Liver (tissue), 10 donors: ENCODE measurements at places on chromosomes 11 and 22. TPM values are rescaled to one million over a fixed set of nuclear protein-coding genes. Genes with fewer than 3 reads are reported as not detected.

Gene COA4
- total RNA-seq = 67.2 TPM

Gene MAJIN
- total RNA-seq = not detected

Gene GLYATL1
- 64.9 TPM for total RNA-seq

Gene PLEKHB1
- 0.75 TPM for total RNA-seq

Gene LMO1
- total RNA-seq = not detected

Gene DSCAML1
- 0.23 TPM for total RNA-seq

Gene GALNT18
- total RNA-seq = 2.1 TPM

Gene C11orf97
- not detected for total RNA-seq

Gene ISX
- not detected for total RNA-seq

Gene DNAJB7
- total RNA-seq = not detected

Gene NAALADL1
- total RNA-seq = 1.2 TPM

GRCh38 chr11:57792870-57793269 is 31.3 kb downstream of the CTNND1 start:
- no peak for DNase-seq

DNA sequence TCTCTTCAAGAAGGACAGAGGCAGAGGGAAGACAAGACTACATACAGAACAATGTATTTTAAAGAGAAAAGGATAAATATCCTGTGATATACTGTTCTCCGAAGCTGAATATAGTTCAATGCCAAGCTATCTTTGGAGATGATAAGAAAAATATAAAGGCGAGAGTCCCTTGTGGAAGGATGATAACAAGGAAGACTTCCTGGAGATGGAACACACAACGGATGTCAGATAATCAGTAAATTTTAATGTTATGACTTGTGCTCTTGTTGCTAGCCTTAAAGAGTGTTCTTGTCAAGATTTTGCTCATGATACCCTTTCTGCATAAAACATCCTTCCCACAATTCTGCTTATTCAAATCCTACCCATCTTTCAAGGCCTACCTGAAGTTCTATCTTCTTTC is 6.8 kb upstream of the CTR9 start:
- no peak for DNase-seq

DNA sequence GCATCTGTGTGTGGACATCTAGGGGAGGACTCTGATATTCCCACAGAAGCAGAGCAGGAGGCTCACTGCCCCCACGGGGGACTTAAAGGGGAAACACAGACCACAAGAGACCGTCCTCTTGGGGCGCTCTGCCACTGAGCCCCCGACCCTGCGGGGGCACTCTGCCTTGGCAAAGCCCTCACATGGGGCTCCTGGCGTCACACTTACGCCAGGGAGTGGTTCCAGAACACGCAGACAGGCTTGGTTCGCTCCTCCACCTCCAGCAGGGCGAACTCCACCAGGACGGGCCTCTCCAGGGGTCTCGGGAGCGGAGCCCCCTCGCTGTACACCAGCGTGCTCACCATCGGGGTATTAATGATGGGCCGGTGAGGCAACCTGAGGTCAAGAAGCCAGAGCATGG is 45.1 kb downstream of the TRMU start:
- DNase-seq = no peak

DNA sequence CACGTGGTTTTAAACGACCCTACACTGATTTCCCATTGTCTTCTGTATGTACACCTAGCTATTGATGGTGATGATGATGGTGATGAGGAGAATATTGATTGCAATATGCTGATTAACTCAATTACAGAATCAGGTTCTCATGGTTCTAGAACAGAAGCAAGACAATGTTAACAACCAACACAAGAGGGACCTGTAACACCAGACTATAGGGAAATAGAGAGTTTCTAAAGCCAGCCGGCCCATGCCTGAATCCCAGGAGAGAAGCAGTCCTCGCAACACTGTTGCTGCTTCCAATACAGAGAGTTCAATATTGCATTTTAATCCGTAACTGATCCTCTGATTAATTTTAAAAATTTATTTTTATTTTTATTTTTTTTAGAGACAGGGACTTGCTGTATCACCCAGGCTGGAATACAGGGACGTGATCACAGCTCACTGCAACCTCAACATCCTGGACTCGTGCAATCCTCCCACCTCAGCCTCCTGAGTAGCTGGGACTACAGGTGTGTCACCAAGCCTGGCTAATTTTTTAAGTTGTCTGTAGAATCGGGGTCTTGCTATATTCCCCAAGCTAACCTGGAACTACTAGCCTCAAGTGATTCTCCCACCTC is 22.2 kb upstream of the UBASH3B start:
- no peak for DNase-seq

DNA sequence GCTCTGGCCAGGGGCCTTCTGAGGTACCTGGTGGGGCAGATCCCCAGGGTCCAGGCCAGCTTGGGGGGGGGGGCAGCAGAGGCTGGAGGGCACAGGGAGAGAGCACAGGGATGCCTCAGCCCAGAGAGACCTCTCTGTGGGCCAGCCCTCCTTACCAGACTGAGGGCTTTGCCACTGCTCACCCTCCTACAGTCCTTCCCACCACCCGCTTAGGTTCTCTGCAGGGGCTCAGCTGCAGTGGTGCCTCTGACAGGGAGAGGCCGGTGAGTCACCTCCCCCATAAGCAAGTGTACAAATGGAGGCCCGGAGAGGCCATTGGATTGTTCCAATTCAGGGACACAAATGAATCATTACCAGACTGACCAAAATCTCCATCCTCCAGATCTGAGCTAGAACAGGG is 68.1 kb upstream of the LMO1 start:
- DNase-seq = no peak

GRCh38 chr11:64245797-64246620 is 734 bp downstream of the PPP1R14B start:
- no peak for DNase-seq

DNA sequence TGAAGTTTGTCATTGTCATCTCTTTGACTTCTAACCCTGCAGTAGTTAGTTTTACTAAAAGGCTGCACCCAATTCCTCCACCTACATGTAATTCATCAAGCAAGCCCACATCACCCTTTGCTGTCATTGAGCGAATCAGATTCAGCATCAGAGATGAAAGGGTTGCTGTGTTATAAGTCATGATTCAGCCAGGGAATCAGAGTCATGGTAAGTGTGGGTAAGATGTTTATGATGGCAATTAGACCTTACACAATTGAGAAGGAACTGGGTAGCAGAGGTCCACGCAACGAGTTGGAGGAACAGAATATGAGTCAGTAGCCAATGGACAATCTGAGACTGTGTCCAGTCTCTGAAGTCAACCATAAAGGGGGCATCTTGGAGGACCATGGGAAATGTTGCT is 162.8 kb upstream of the SNX19 start:
- DNase-seq = no peak

- no peak for DNase-seq
These were observed 5.1 kb downstream of the FAM118A start for GRCh38 chr22:45314786-45315185.

GRCh38 chr11:133946541-133947318 is 10.0 kb downstream of the IGSF9B start:
- DNase-seq = no peak

- no peak for DNase-seq
These were observed 38.5 kb downstream of the TRAF6 start for GRCh38 chr11:36471577-36471976.

GRCh38 chr11:72950685-72951084 is 136.5 kb downstream of the ATG16L2 start:
- no peak for DNase-seq

GRCh38 chr11:122085712-122086111 is 30.3 kb downstream of the BLID start:
- DNase-seq = no peak

GRCh38 chr11:75342231-75342918 is 9.1 kb downstream of the ARRB1 start:
- DNase-seq = no peak

DNA sequence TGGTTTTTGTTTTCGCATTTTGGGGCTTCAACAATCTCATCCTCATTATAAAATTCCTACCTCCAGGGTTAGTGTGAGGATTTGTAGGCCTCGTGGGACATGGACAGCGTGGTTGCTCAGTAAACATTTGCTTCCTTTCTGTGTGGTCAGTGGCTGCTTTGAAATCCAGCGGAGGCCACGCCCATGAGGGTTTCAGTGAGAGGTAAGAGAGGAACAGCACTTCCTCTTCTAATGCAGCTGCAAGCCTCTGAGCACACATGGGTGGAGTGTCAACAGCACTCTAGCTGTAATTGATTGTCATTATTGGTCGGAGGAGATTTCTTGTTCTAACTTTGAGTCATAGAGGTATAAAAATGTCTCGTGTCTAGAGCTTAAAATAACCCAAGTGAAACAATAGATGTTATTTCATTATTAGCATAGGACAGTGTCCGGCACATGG is 6.0 kb upstream of the ARHGAP42 start:
- DNase-seq = no peak

- no peak for DNase-seq
These were observed 4.7 kb upstream of the AP1B1 start for GRCh38 chr22:29393019-29393608.

DNA sequence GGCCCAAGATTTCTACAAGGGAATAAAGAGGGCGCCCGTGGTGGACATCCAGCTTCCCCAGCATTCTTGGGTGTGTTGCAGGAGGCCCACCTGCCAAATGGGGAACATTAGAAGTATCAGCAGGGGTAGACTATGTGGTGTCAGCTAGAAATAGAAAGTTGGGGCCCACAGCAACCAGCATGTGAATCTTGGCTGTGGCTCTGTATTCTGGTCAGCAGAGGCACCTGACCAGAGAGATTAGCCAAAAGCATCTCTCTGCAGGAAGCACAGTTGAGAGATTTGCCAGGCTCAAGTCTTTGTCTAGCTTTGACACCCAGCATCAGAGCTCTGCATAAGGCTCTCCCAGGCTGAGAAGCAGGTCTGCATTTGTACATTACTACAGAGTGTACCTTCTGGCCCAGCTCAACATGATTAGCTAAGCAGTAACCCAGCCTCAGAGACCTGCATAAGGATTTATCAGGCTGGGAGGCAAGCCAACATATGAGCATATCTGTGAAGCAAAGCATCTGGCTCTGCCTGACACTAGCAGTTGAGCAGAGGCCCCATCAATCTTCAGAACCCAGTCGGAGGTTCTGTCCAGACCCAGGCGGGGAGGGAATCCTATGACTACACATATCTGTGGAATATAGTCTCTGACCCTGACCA is 79.9 kb downstream of the MS4A13 start:
- DNase-seq = no peak

- DNase-seq = no peak
These were observed 196.1 kb upstream of the B3GAT1 start for GRCh38 chr11:134607963-134608750.

- no peak for DNase-seq
These were observed 108.2 kb downstream of the FEZ1 start for GRCh38 chr11:125387901-125388300.

- no peak for DNase-seq
These were observed 606.1 kb downstream of the DLG2 start for GRCh38 chr11:85021058-85021457.

GRCh38 chr11:31805037-31805628 is 6.0 kb downstream of the PAX6 start:
- peak; percentile 31 for DNase-seq

GRCh38 chr22:44730490-44731356 is 21.7 kb upstream of the ARHGAP8 start:
- no peak for DNase-seq

- DNase-seq = no peak
These were observed 236.7 kb downstream of the TTC28 start for GRCh38 chr22:28442711-28443525.

- DNase-seq = no peak
These were observed 258.2 kb upstream of the FAT3 start for GRCh38 chr11:91966368-91966767.

DNA sequence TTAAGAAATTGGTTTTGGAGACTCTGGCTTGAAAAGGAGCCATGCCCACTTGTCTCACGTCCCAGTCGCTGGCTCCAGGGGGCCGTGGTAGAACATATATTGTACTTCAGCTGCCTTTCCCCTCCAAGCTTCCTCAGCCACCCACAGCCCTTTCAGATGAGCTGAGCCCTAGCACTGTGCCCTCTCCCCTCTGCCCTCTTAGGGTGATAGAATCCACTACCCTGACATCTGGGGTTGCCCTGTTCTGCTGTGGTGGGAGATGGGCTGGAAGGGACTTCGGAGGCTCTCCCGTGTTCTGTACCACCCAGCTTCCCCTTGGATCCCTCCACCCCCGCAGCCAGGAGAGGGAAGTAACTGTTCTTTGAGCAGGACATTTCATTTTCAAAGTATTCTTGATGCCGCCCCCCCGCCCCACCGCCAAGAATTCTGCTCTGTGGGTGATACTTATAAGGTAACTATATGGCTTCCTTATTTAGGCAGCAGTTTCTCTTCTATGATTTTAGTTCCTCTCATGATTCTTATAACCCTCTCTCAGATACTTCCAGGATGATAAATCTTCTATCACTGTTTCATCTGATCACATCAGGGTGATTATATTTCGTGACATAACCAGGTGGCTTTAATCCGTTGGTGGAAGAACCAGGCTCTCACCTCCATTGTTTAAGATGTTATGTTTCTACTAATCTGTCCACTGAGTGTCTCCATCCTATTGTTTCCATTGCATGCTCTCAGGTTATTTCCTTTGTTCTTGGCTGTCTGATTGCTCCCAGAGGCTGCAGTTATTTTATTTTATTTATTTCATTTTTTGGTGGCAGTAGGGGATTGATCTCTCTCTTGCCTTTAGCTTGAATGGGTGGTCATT is 24.1 kb downstream of the ZBTB16 start:
- DNase-seq = no peak
